Tibial artery (tissue), 4 donors: ENCODE measurements at places on chromosomes 1 and 21.

GRCh38 chr1:98964198-98964597 lies 40.5 kb downstream of the PLPPR5 start:
- H3K27ac ChIP-seq = no peak overlapping the region
- H3K36me3 ChIP-seq = no peaks in the 10 kb centered on the region
- no peak for DNase-seq
- no peaks in the 10 kb centered on the region for H3K4me1 ChIP-seq
- H3K27me3 ChIP-seq = no peaks in the 10 kb centered on the region

GRCh38 chr1:77313491-77313890 lies 31.7 kb downstream of the AK5 start:
- no peaks in the 10 kb centered on the region for H3K36me3 ChIP-seq
- H3K27ac ChIP-seq = no peak overlapping the region
- DNase-seq = no peak
- no peak overlapping the region for H3K4me3 ChIP-seq
- no peaks in the 10 kb centered on the region for H3K4me1 ChIP-seq

GRCh38 chr1:6287431-6287886 lies 26.6 kb upstream of the GPR153 start:
- no peaks in the 10 kb centered on the region for H3K36me3 ChIP-seq
- peak overlapping the region; percentile 40 for H3K27ac ChIP-seq
- H3K4me3 ChIP-seq = peak overlapping the region; percentile 2
- H3K4me1 ChIP-seq = peaks cover 18% of the 10 kb centered on the region

DNA sequence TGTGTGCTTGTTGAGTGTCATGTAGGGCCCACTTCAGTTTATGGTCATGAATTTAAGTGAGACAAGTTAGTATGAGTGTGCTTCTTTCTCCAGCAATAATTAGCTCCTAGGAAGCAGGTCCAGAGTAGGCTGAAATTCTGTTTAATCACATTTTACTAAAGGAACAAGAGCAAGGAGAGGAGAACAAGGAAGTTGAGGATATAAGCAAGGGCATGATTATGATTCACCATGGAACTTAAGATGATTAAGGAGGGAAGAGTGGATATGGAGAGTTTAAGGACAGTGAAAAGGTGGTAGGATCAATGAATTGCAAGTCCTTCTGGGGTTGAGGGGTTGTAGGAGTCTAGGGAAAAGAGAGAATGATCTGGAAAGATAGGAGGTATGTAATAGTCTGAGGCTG lies 3.1 kb upstream of the DIPK1A start:
- no peak overlapping the region for H3K4me3 ChIP-seq
- H3K27ac ChIP-seq = no peak overlapping the region
- DNase-seq = no peak
- no peaks in the 10 kb centered on the region for H3K36me3 ChIP-seq

GRCh38 chr1:117644696-117645311 lies 39.0 kb downstream of the TENT5C start:
- no peak overlapping the region for H3K4me3 ChIP-seq
- H3K36me3 ChIP-seq = no peaks in the 10 kb centered on the region
- no peaks in the 10 kb centered on the region for H3K27me3 ChIP-seq
- no peaks in the 10 kb centered on the region for H3K4me1 ChIP-seq
- DNase-seq = no peak

- H3K4me1 ChIP-seq = no peaks in the 10 kb centered on the region
- H3K27me3 ChIP-seq = no peaks in the 10 kb centered on the region
- no peak for DNase-seq
- no peaks in the 10 kb centered on the region for H3K36me3 ChIP-seq
Observed at GRCh38 chr1:178382372-178382771, 114.4 kb downstream of the CLEC20A start.
